ENCODE measurements at places on chromosomes 4 and X.

DNA sequence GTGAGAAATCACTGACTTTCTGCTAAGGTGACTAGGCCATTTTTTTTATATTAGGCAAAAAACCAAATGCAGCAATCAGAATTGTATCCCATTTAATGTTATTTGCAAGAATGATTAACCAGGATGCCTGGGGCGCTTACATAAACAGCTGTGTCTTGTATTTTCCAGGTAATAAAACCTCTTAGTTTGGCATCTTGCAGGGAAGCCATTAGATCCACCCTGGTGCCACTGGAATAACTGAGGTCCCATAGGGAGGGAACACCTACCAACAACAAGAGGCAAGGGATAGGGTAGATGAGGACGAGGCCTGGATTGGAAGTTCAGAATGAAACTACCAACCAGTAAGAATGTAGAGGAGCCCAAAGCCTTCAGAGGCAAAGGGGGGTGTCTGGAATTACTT, 288.3 kb downstream of the ARHGAP24 start:
- DNase-seq = no peak

- no peak for DNase-seq
These were observed 115.1 kb upstream of the PNPLA4 start for GRCh38 chrX:8042304-8042703.

DNA sequence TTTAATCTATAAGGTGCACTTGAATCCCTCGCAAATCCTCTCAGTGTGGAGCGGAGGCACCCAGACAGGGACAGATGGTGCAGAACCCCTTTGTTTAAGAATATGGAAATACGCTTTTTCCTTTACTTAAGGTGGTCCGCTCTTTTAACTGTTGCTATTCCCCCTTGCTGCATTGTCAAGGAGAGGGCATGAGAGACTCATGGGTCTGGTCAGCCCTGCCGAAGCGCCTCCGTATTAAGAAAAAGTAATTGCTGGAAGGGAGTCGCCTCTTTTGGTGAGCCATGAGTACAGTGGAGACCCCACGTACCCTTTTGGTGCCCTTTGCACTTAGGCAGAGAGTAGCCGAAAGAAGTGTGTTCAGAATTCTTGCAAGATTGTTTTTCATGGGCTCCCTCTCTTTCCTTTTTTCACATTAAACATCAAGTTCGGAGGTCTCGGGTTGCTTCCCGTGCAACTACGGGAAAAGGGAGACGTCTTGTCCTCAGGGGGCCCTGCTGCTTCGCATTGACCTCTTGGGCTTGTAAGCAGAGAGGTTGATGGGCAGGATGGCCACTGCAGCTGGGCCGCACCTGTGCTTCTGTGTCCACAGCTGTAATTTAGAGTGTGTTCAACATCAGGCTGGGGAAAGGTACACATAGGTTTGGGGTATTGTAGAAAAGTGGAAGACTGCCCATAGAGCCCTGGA, 109.6 kb downstream of the SPRY1 start:
- no peak for DNase-seq

DNA sequence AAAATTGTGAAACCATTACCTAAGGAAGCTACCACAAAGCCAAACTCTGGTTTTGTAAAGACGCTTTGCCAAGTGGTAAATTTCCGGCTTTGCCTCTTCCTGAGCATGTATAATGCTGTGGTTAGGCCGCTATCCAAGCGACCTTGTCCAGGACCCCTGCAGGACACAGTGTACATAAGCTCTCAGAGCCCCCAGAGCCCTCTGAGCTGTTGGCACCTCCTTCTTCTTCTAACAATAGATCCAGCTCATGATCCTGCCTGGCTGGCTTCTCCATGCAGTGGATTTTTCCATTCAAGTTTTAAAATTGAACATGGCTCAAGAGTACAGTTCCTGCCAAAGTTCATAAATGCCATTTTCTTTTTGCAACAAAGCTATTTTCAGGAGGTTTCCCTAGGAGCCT, 326.7 kb downstream of the MAPK10 start:
- no peak for DNase-seq

GRCh38 chrX:13649838-13650237, 3.1 kb upstream of the TCEANC start:
- no peak for DNase-seq

GRCh38 chr4:95232358-95233156, 316.2 kb downstream of the UNC5C start:
- DNase-seq = no peak

DNA sequence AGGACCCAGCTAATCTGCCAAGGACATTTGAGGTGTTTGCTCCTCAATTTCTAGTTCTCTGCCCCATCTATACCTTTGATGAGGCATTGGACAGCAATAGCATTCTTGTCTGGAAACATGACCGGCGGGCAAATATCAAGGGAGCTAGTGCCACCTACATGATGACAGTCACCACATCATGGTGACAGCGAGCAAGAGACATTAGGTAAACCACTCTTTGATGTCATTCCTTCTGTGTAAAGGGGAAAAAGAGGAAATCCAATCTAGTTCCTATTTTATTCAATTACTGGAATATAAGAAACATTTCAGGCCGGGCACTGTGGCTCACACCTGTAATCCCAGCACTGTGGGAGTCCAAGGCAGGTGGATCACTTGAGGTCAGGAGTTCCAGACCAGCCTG, 20.7 kb upstream of the IL13RA1 start:
- no peak for DNase-seq

DNA sequence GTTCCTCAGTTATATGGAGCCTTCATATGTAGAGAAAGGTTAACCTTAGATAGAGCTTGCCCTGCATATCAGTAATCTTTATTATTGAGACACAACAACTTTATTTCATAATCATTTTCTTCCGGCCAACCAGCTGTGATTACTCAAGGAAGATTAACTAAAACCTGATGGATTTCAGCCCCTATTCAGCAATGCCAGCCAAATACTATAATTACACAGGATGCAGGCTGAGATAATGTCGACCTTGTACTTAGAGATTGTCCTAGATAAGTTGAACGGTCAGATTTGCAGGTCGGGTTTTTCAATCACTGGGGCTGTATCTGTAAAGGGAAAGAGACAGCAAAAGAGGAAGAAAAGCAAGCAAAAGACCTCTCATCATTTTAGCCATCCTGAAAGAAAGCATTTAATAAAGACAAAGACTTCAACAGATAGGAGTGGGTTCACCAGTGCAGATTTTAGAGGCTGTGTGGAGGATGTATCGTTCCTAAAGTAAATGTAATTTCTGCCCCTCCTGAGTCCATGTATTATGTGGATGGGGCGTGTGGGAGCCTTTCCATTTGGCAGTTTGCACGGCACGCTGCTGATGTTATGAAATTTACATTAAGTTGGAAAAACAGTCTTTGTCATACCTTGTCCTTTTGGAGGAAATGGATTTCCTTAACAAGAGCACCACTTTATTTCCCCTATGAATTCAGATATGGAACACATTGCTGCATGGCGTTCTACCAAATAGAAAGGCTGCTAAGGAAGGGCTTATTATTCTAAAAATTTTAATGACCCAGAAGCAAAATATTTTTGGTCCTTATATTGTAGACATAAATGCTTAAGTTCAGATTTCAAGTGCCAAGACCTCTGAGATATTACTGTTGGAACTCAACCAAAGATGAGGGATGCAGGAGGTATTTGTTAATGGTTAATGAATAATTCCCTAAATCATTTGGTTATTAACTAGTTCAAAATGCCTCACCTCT, 496.7 kb downstream of the SPRY1 start:
- no peak for DNase-seq

- no peak for DNase-seq
These were observed 209.5 kb upstream of the PACRGL start for GRCh38 chr4:20490734-20491133.

- no peak for DNase-seq
These were observed 140.3 kb downstream of the PDHA2 start for GRCh38 chr4:95979961-95980876.

GRCh38 chr4:183658362-183659028, 490 bp downstream of the RWDD4 start:
- DNase-seq = peak; percentile 60

GRCh38 chrX:49155900-49156837, 6.4 kb upstream of the MAGIX start:
- DNase-seq = peak; percentile 80

DNA sequence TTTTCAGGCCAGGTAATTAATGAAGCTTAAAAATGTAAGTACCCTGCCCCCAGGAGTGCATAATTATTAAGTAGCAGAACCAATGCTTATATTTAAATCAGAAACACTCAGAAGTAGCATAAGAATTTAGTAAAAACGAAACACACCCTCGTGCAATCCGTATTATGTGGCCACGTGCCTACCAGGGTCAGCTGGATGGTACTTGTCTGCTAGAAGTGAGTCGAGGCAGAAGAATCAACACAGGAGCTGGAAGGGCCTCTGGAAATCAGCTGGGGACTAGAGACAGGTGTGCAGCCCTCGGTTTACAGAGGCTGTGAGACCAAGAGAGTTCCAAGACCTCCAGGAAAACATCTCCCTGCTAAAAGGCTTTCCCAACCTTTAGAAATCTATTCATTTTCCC, 559 bp upstream of the FAM47E start:
- DNase-seq = no peak

DNA sequence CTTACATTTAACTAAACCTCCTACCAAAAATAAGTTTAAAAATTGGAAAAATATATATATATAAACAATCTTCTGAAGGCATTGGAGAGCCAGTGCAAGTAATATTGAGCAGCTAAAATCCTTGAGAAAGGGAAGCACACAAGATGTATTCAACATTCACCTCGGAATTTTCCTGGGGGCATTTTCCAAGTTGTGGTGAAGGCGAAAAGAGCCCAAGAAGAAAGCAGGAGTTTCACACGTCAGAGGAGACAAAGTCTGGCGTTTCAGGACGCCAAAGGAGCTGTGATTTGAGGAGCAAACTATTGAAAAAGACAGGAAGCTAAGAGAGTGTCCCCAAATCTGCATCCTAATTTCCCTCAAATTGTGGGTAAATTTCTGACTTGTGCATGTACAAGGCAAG, 9.1 kb upstream of the GASK1B start:
- no peak for DNase-seq

DNA sequence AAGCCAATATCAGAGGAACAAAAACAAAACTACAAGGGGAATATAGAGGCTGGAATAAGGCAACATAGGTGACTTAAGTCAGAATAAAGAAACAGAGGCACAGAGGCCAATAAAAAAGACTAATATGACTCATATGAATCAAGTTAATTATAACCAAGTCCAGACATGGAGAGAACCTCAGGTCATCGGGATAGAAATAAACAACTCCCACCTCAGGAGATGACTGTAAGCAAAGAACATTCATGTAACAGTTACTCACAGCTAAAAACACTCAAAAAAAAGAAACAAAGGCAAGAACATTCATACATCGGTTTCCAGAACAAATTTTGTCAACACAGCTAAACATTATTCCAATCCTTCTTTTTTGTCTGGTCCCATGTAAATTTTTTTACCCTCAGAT, 60.3 kb upstream of the RXFP1 start:
- no peak for DNase-seq

- DNase-seq = no peak
These were observed 556.6 kb upstream of the DIPK2B start for GRCh38 chrX:45757272-45757671.

GRCh38 chr4:23233596-23233995, 540.9 kb downstream of the GBA3 start:
- no peak for DNase-seq

GRCh38 chr4:6687947-6688878, 5.5 kb upstream of the S100P start:
- no peak for DNase-seq

DNA sequence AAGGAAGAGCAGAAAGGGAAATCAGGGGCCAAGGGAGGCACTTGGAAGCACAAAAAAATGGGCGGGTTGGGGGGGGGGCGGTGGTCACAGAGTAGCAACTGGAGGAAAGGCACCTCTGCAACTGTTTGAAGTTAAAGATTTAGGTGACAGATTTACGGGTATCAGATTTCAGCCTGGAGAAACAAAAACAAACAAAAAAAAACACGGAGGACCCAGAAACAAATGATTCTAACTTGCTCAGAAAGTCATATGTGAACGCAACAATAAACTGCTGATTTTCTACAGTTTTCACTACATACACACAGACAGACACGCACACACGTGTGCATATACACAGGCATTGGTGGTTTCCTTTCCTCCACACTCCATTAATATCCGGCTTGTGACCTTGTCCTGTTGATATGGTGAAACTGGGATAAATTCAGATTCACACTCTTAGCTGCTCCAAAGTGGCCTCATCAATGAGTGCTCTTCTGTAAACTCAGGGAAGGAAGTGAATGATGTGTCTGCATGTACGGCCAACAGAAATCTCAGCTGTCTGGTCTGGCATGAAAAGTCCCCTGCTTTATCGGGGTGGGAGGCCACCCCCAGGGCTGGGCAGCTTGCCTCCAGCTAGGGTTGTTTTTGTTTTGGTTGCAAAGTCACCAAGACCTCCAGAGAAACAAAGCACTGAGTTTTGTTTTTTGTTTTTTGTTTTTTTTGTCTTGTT, 54.3 kb downstream of the CHST7 start:
- no peak for DNase-seq
